ENCODE measurements at places on chromosomes 7 and 10.

DNA sequence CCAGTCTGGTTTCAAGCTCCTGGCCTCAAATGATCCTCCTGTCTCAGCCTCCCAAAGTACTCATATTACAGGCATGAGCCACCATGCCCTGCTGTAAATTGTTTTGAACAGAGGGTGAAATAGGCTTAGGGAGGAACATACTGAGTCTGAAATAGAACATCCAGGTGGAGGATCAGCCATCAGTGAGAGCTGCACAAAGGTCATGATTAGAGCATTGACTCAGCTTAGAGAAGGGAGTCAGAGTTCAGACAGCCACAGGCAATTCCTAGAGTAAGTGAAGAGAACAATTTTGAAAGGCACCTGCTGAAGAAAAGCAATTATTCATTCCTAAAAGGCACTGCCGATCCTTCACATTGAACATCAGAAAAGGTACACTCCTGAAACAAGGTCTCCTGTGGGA is 15.9 kb upstream of the NEBL start:
- no peak for DNase-seq

GRCh38 chr7:2970861-2971260 is 72.8 kb downstream of the CARD11 start:
- DNase-seq: no peak

GRCh38 chr10:131450216-131450765 is 138.8 kb upstream of the TCERG1L start:
- DNase-seq: no peak

DNA sequence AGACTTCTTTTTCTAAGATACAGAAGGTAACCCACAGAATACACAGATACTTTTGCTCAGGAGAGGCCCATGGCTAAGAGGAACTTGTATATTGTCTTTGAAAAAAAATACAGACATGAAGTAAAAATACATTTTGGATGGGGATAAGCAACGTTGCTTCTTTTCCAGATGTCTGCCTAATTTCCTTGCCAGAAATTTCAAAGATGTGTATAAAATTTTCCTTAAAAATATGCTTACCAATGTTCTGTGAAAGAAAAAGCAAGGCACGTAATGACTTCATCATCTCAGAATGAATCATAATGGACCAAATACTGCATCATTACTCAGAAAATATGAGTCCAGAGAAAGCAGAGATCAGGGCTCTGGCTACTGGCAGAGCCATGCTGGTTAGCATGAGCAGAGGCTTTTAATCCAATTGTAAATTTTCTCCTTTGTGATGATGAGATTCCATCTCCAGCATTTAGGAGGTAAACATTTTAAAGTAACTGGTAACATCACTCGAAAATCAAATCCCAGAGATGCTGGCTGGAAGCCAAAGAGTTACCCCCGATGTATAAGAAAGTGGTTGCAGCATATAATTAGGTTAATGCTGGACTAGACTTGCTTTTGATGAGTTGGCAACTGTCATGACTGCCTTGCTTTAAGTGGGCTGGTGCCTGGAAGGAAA is 272.5 kb downstream of the SEMA3A start:
- no peak for DNase-seq
